ENCODE measurements at places on chromosomes 3 and 15.

DNA sequence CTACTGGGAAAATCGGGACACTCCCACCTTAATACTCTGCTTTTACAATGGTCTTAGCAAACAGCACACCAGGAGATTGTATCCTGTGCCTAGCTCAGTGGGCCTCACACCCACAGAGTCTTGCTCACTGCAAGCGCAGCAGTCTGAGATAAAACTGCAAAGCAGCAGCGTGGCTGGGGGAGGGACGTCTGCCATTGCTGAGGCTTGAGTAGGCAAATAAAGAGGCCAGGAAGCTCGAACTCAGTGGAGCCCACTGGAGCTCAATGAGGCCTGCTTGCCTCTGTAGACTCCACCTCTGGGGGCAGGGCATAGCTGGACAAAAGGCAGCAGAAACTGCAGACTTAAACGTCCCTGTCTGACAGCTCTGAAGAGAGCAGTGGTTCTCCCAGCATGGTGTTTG, 1169.1 kb upstream of the EPHA6 start:
- no peak for DNase-seq

- no peak for DNase-seq
These were observed 283.9 kb downstream of the TAFA4 start for GRCh38 chr3:68648494-68648893.

- DNase-seq = no peak
These were observed 128.4 kb downstream of the ZBTB20 start for GRCh38 chr3:115018694-115019093.

DNA sequence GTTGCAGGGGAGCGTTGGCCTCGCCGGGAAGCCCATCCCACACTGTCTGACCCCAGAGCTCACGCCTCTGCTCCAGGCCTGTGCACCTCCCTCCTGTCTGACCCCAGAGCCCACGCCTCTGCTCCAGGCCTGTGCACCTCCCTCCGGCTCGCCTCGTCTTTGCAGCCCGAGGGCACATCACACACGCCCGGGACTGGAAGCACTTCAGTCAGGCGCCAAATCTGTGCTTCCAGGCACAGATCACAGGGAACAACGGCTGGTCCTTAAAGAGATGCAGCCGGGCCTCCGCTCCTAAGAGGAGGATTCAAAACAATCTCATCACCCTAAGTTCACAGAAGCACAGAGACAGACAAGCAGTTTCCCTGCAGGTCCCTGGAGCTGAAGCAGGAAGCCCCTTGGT, 103.0 kb upstream of the RPL32 start:
- no peak for DNase-seq

DNA sequence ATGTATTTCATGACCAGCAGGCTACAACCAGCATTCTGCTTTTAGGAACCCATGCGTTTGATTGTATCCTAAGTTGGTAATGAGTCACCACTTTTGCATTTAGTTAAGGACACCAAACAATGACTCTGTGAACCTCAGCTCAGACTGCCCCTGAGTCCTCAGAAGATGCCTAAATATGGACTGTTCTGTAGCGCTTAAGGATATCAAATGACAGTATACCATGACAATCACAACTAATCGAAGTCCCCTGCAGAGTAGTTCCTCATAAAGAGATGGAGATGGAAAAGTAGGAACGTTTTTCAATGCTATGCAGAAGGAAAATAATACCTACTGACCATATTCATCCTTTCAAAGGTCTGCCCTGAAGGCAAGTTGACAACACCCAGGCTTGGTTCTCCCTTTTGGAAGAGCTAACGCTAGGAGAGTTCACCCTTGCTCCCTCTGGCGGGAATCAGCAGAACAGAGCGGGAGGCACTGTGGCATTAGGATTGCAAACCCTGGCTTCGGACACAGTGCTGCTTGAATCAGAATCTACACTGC, 508.6 kb downstream of the FHIT start:
- DNase-seq = no peak

GRCh38 chr3:13013994-13014754, 59.1 kb downstream of the IQSEC1 start:
- no peak for DNase-seq

DNA sequence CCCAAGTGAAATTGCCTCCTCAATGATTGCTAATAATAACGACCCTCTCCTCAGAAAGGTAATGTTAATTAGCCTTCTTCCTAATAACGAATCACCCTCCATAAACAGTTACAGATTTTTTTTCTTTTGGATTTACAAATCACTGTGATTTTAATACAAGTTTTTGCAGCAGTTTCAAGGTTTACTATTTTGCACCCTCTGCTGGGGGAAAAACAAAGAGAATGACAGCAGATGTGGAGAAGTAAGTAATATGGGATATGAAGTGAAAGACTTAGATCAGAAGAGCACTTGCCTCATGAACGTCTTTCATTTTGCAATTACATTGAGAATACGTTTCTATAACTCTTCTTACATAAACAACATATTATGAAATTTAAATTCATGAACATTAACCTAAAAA, 16.1 kb upstream of the CNTN3 start:
- no peak for DNase-seq

DNA sequence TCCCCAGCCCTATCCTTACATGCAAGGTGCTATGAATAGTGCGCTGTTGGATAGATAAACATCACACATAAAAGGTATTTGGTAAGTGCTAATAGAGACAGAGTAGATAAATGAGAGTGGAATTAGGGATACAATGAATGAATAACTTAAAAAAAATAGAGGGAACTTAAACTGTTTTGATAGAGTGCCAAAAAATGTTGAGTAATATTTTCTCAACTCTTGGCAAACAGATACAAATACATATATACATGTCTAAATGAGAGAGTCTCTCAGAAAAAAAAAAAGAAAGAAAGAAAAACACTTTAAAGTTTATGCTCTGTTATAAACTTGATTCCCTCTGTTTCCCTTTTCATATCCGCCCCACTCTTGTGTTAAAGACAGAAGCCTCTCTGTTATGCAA, 667.4 kb downstream of the ROBO2 start:
- no peak for DNase-seq

DNA sequence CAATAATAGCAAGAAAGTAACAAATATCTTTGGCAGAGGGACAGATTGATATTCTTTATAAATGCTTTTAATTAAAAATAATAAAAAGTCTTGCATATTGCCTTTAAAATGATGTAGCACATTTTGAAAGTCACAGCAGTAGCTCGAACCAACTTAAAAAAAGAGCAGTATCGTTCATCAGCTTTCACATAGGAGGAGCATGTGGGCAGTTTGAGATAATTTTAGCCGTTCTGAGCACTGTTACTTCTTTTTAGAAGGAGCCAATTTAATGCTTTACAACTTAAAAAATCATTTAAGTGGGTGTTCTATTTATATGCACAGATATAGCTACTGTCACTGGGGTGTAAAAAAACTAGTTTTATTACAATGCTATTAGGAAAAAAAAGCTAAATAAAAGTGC, 622.7 kb upstream of the GBE1 start:
- no peak for DNase-seq

DNA sequence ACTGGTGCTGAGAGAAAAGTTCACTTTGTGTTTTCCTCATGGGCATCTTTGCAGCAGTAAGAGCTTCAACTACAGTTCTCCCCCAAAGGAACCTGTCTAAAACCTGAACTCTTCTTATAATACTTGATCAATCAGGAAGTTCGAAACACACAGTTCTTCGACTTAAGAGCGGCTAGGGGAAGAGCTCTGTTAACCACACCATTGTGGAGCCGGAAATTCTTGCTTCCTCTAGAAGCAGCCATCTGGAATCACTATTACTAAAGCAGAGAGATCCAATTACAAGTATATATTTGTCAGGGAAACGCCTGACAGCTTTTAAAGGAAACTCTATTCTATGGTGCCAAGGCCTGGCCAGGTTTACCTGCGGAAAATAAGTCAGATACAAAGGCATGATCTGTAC, 337.3 kb upstream of the CBLB start:
- peak; percentile 17 for DNase-seq

DNA sequence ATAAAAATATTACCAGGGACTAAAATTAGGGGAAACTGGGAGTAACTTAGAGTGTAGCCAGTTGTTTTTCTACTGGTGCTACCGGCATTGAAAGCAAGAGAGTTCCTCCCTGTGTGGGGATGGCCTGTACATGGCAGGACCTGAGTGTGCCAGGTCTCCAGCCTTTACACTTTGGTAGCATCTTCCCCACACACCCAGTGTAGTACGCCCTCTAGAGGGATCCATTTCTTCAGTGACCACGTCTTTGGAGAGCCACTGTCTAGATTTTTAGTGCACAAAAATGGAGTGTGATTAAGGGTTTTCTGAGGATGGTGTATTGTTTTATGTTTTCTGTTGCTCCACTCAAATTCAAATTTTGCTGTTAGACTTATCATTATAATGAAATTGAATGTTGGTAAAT, 507.0 kb upstream of the TPRG1 start:
- DNase-seq = no peak

- no peak for DNase-seq
These were observed 91.1 kb upstream of the PLXNA1 start for GRCh38 chr3:126891791-126892190.

DNA sequence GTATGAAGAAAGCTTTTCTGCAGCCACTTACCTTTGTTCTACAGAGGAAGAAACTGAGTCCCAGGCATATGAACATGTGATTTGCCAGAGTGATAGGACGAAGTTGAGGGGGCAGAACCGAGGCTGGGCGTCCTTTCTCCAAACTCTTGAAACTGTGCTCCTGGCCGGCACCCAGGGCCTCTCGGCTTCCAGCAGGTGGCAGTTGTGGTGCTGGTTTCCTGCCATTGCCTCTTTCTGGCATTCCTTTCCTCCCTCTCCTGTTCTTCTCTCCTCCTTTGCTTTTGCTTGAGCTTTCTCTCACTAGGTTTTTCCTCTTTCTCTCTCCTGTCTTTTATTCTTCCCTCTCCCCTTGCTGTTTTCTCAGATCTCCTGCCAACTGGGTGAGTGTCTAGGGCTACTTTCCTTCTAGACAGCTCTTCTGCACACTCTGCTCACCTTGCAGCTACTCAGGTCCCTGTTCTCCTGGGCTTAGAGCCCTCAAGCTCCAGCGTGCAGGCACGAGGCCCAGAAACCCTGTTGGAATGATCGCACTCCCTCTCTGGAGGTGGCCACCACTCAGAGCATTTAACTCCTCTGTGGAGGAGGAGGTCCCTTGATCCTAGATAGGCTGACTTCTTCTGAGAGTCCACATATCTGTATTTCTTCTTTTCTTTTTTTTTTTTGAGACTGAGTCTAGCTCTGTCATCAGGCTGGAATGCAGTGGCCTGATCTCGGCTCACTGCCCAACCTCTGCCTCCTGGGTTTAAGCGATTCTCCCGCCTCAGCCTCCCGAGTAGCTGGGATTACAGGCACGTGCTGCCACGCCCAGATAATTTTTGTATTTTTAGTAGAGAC, 26.2 kb downstream of the TRAK1 start:
- peak; percentile 3 for DNase-seq

GRCh38 chr3:142982038-142982773, 18.7 kb upstream of the PAQR9 start:
- DNase-seq = no peak

GRCh38 chr3:147797095-147797494, 387.9 kb downstream of the ZIC1 start:
- DNase-seq = no peak

DNA sequence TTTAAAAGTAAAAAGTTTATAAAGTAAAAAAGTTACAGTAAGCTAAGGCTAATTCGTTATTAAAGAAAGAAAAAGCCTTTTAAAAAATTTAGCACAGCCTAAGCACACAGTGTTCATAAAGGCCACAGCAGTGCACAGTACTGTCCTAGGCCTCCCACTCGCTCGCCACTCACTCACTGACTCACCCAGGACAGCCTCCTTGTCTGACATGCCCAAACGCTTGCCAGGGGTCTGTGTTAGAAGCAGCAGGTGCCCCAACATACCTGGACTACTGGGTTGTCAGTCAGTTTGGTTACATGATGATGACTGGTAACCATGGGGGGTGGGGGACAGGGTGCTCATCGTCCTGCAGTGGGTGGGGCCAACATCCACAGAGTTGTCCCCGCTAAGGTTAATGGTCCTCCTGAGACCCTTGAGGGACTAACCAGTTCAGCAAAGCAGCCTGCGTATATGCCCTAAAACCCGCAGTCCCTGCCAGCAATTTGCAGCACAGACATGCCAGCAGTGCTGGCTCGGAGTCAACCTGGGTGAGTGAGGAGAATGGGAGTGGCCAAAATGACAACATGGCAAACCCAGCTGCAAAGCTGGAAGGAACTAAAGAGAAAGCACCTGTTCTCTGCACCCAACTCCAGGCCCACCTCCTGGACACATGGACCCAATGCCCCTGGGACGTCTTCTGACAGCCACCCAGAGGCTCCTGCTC, 49.2 kb downstream of the CYFIP1 start:
- no peak for DNase-seq

- DNase-seq = no peak
These were observed 59.1 kb downstream of the SENP7 start for GRCh38 chr3:101453961-101454360.

Data from stimulated activated naive CD4-positive, alpha-beta T cell (primary cell).